HAP-1 (cell line): ENCODE measurements at places on chromosomes 2 and 18.

- DNase-seq, result no peak
Measured at GRCh38 chr2:1865716-1866234, 121.5 kb upstream of the PXDN start.

DNA sequence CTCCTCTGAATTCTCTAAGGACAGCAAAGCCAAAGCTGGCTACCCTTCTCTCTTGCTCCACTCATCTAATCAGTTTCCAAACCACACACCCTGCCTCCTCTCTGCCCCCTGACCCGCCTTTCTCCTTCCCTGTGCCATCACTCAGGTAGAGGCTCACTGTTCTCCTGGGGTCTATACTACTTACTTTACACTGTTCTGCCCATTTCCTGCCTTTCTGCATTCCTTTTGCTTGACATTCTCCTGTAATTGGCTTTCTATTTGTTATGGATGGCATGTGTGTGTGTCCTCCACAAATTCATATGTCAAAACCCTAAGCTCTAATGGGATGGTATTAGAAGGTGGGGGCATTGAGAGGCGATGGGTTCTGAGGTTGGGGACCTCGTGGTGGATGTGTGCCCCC lies 675.2 kb upstream of the ID2 start:
- DNase-seq, result no peak

DNA sequence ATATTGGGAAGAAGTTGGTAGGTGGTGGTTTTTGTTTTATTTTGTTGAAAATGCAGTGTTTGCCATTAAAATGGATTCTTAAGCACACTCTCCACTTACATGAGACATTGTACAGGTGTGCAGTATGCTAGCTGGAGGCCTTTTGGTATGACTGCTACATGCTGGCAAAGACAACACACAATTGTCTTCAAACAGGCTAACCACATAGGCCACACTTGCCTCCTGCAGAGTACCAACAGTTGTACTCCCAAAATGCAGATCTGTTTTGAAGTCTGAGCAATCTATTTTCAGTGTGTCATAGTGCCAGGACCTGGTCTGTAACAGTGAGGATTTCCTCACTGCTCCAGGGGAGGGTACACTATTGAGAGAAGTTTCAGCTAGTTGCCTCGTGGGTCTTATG lies 213.6 kb downstream of the ZRANB3 start:
- DNase-seq, result no peak

DNA sequence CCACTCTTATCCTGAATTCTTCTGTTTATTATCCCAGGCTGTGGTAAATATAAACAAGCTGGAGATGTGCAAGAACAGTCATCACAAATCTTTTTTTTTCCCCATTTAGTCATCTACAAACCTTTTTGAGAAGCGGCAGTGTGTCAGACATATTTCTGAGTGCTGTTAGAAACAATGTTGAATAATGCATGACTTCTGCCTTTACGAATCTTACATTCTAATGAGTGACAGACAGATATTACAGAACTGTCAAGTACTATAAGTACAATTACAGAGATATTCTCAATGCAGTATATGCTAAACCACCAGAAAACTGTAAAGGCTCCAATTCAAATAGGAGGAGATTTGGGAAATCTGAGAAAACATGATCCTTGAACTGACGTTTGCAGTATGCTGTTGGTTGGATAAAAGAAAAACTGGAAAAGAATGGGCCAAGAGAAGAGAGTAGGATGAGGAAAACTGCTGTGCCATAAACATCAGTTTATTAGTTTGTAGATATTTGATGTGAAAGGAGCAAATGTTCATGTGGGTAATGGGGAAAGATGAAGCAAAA lies 379.5 kb upstream of the SLC8A1 start:
- DNase-seq, result no peak

DNA sequence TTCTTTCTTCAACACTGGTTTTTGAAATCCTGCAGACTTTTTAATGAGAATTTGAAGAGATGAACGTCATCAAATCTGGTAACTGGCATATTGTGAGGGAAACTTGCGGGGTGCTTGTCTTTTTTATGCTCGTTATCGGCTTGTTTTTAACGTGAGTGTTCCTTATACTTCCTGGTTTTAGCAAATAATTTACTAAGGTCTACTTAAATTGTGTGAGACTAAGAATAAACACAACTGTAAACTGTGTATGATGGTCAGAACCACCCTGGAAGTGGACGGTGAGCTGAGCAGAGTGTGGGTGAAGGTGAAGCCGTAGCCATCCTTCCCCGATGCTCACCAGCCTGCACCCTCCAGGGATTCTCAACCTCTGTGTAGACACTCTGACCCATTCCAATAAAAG lies 82.3 kb upstream of the CDC42EP3 start:
- no peak for DNase-seq

DNA sequence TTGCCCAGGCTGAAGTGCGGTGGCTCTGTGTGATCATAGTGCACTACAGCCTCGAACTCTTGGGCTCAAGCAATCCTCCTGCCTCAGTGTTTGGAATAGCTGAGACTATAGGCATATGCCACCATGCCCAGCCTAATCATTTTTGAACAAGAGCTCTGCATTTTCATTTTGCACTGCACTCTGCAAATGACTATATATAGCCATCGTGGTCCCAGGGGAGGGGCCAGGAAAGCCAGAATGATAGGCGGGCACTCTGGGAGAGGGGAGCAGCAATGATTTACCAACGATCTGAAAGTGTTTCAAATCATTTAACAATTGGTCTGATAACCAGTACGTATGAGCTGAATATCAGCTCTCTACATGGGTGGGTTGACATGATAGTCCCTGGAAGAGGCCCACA lies 22.3 kb upstream of the ST3GAL5 start:
- DNase-seq, result no peak

- no peak for DNase-seq
Measured at GRCh38 chr2:239890206-239890746, 134.9 kb downstream of the NDUFA10 start.

GRCh38 chr2:238601433-238602222 lies 174.9 kb downstream of the ASB1 start:
- DNase-seq, result no peak

DNA sequence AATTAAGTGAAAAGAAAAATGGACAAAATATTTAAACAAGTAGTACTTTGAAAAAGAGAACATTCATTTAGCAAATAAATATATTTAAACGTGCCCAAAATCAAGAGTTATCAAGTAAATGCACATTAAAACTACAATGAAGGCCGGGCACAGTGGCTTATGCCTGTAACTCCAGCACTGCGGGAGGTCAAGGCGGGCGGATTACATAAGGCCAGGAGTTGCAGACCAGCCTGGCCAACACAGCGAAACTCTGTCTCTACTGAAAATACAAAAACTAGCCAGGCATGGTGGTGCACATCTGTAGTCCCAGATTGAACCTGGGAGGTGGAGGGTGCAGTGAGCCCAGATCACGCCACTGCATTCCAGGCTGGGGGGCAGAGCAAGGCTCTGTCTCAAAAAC lies 9.8 kb downstream of the STAM2 start:
- DNase-seq, result no peak
